NCI-H2227 treated with DMSO at 0.1 percent for 48 hours (cell line): ENCODE measurements at places on chromosomes 5 and 9.

DNA sequence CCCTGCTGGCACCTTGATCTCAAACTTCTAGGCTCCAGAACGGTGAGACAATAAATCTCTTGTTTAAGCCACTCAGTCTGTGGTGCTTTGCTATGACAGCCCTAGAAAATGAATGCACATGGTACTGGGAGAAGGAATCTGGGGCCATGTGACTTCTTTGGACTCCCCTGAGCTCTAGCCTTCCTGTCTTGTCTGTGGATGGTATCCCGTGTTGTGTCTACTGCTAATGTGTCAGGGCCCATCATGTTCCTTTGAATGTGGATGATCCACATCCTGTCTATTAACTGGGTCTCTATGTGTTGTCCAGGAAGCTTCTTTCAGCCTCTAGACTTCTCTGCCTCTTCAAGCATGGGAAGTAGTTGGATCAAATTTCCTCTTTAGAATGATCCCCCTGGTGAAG lies 25.1 kb downstream of the IL7R start:
- no peak for DNase-seq

GRCh38 chr9:122816163-122816867 lies 12.1 kb downstream of the PDCL start:
- no peak for DNase-seq

DNA sequence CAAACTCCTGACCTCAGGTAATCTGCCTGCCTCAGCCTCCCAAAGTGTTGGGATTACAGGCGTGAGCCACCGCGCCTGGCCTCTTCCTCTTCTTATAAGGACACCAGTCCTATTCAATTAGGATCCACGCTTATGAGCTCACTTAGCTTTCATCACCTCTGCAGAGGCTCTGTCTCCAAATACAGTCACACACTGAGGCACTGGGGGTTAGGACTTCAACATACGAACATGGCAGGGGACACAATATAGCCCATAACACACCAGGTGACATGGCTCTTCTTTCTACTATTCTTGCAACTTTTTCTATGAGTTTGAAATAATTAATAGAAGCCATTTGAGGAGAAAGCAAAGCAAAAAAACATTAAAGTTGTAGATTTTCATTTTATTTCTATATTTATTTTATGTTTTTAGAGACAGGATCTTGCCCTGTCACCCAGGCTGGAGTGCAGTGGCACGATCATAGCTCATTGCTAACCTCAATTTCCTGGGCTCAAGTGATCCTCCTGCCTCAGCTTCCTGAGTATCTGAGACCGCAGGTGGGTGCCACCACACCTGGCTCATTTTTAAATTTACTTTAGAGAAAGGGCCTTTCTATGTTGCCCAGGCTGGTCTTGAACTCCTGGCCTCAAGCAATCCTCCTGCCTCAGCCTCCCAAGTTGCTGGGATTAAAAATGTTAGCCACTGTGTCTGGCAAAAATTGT lies 6.0 kb upstream of the PRRT1B start:
- no peak for DNase-seq

- no peak for DNase-seq
Observed at GRCh38 chr9:106707738-106708474, 155.1 kb upstream of the ZNF462 start.

DNA sequence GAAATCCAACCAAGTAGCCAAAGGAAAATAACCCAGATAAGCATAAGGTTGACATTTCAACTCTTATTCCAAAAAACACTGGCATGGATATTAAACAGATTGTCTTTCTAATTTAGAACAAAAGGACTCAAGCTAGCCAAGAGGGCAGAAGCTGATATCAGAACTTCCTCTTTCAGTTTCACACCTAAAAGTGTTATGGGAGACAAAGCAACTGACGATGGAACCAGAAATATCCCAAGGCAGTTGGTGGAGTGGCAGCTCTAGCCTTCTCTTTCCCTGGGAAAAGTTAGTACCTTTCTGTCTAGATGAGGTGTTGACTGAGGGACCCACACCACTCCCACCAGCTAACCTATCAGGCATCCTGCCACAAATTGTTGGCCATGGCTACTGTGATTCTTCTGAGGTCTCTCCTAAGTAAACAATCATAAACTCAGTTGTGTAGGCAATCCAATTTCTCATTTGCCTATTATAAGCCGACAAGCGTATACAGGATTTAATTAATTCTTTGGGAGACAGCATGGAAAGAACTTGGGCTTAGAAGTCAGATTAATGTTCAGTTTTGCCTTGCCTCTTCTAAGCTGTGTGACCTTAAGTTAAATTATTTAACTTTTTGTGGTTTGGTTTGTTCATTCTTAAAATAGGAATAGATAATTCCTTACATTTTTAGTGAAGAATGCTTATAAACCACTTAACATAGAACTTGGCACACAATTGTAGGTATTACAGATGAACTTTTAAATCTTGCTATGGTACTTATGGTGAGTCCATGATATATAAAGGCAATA lies 110.9 kb upstream of the ADAMTSL1 start:
- no peak for DNase-seq

DNA sequence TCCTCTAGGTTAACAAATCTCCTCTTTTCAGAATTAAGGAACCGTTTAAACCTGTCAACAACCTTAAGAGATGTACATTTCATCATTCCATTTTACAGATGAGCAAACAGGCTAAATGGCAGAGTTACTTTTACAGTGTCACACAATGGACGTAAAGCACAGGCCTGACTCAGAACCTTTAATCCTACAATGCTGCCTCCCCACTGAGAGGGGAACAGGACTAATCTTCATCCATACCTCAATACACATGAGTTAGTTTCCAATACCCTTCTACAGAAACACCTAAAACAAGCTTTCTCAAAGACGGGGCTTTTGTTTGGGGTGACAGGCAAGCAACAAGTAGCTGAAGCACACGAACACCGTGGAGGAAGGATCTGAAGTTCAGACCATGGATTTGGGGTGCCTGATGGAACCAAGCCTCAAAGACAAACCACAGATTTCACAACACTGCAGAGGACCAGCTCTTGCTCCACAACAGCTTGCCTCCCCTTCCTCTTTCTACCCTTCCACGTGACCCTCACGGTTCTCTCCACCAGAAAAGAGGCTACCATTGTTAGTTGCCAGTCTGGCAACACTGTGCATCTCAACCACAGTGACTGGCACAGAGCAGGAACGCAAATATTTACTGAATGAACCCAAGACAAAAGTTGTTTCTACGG lies 1.8 kb downstream of the RNF130 start:
- no peak for DNase-seq

GRCh38 chr9:81680506-81680905 lies 8.8 kb downstream of the TLE1 start:
- no peak for DNase-seq

DNA sequence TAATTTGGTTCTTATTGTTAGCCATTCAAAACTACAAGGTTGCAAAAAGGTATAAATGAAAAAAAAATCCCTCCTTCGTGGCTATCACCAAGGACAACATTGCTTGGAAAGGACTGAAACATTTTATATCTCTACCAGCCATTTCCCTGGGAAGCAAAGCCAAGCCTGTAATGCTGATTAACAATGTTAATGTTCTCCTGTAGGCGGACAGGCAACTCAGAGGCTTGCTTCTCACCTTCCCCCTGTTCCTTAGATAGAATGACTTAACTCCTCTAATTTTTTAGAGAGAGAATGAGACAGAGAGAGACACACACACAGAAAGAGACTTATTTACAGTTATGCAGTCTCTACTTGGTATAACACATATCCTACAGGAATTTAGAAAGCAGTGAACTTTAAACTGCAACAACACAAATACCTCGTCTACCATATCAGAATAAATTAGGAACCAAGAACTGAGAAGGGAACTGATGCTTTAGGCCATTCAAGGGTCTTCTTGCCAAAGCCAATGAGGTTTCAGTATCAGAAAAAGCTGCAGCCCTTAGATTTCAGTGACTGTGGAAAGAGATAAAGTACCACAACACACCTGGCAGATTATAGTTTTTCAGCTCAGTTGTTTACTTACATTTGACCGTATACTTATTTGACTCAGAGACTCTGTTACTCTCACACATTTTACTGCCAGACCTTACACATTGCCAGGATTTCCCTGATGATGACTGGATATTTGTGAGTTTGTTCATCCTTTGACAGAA lies 20.9 kb upstream of the MAN2A1 start:
- DNase-seq: no peak

DNA sequence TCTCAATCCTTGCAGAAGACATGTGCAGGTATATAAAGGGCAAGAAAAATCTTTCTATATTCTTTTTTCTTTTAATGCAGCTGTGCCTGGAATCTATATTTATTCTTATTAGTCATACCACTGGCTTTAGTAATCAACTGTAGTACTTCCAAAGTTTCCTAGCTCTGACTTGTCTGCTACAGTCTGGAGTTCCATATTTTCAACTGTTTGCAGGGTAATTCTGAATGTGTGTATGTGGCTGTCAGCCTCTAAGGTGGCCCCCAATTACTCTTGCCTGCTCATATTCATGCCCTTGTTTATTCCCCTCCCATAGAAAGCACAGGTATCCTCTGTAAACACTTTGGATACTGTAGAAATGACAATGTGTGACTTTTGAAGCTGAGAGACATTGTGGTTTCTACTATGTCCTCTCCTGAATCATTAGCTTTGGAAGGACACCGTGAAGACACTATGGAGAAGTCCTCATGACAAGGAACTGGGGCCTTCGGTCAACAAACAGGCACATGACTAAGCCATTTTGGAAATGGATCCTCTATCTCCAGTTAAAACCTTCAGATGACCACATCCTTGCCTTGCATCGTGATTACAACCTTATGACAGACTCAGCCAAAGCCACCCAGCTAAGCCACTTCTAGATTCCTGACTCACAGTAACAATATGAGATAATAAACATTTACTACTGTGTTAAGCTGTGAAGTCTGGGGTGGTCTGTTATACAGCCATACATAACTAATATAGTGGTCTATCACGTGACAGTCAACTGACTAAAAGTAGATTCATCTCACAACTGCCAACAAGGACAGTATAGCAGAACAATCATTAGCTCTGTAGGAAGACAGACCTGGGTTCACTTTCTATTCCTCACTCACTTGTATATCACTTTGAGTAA lies 49.5 kb upstream of the SUSD1 start:
- DNase-seq: no peak

DNA sequence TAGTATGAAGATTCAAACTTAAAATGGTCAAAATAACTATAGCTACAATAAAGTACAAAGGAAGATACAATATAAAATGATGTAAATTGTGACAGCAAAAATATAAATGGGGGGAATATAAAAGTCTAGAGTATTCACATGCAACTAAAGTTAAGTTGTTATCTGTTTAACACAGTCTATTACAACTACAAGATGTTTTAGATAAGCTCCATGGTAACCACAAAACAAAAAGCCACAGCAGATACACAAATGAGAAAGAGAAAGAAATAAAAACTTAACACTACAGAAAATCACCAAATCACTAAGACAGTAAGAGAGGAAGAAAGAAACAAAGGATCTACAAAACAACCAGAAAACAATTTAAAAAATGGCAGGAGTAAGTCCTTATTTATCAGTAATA lies 17.0 kb upstream of the SH3TC2 start:
- DNase-seq: no peak

DNA sequence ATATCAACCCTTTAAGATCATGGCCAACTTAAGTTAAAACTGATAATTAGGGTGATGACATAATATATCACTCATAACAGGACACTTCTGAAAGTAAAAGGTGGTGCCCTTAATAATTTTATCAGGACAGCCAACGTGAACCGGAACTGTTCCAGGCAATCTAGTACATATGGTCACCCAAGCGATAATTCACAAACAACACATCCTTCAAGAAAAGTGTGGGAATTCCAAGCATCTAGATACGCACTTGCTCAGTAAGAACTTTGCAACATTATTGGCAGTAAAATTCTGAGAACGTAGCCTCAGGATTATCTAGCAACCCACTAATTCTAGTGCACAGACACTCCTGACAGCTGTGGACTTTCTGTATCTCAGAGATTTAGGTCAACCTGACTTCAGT lies 85.7 kb downstream of the ALDH7A1 start:
- DNase-seq: no peak

DNA sequence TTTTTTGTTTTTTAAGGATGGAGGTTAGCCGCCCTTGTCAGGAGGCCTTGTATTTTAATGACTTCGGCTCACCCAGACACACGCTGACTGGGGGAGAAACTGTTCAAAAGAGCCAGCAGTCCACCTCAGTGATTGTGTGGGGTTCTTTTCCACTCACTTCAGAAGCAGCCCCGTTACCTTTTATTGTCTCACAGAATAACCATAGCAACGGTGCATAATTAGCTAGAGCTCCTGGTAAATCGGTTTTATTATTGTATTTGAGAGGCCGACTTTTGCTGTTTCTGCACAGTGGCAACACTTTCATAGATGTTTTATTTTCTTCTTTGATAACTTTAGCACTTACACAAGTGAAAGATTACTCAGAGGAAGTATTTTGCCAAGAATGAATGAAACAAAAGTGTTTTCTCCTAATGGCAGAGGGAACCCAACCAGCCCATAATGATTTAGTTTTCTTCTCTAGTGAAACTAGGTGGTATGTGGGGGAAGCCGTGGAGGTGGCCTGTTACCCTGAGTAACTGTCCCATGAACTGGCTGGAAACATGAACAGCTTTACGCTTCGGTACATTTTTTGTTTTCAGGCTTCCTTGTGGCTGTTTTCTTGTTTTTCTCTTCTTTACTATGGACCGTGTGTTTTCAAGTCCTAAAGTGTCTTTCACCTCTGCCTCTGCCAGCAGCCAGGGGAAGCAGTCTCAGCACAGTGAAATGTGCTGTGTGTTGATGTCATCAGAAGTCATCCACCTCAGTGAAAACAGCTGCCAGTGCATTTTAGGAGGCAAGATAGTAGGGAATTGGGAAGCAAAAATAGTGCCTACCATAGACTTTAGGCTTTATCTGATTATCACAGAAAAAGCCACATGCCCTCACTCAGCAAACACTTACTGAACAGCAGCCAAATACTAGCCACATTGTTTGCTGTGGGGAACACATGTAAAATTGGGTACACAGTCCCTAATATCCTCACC lies 414.7 kb downstream of the KDM4C start:
- DNase-seq: no peak

DNA sequence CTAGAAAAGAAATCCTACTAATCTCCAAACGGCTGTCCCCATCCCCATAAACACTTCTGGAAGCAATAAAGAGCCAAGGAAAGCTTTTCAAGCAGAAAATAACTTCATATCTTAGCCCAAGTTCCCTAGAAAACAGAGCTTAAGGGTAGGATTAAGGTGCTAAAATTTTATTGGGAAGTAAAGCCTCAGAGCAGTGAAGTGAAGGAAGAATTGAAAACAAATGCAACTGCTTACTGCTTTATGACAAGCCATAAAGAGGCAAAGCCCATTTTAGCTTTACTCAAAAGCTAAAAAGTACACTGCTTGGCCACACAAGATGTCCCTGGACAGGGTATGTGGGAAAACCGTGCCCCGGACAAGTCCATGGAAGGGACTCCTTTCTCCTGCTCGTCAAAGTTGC lies 59.7 kb downstream of the APTX start:
- no peak for DNase-seq
